Thoracic aorta (tissue), 2 donors: ENCODE measurements at places on chromosomes 2 and 18.

DNA sequence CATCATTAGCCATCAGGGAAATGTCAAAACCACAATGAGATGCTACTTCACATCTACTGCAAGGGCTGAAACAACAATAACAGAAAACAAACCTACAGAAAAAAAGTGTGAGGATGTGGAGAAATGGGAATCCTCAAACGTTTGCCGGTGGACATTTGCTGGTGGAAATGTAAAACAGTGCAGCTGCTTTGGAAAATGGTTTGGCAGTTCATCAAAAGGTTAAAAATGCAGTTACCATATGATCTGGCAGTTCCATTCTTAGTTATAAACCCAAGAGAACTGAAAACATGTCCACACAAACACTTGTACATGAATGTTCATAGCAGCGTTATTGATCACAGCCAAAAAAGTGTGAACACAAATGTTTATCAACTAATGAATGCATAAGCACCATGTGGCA is 44.2 kb downstream of the PROC start:
- H3K27me3 ChIP-seq, result no peaks in the 10 kb centered on the region
- no peak for DNase-seq

DNA sequence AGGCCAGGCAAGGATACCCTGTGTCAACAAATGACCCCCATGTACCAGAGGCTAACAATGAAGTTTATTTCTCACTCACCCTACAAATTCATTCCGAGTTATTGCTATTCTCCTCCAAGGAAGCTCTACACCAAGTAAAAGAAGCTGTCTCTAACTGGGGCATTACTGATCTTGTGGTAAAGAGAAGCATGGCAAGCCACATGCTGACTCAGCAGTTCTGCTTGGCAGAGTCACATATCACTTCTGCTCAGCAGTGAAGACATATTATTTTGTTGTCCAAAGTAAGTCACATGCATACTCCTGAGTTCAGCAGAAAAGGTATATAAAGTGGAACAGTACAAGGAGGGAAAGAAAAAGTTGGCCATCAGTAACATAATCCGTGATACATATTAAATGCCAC is 315.8 kb downstream of the GULP1 start:
- DNase-seq, result no peak
- H3K4me3 ChIP-seq, result no peak overlapping the region
- peaks cover 8% of the 10 kb centered on the region for H3K4me1 ChIP-seq
- no peaks in the 10 kb centered on the region for H3K36me3 ChIP-seq
- no peaks in the 10 kb centered on the region for H3K27me3 ChIP-seq

DNA sequence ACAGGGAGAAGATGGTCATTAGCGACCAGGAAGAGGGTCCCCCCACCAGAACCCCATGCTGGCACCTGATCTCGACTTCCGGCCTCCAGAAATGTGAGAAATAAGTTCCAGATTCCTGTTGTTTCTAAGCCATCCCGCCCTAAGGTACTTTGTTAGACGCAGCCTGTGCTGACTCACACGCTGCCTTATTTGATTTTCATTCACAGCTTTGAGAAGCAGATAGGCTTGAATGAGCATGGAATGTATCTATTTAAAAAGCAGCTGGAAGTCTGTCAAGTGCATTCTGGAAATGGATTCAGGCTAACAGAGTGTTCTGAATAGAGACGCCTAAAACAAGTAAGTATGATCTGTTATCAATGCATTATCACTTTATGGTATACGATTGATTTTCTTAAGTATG is 8.3 kb upstream of the IL1R2 start:
- H3K27ac ChIP-seq, result no peak overlapping the region
- no peak overlapping the region for H3K4me3 ChIP-seq
- DNase-seq, result no peak
- peaks cover 15% of the 10 kb centered on the region for H3K4me1 ChIP-seq
- H3K36me3 ChIP-seq, result no peaks in the 10 kb centered on the region

GRCh38 chr2:26080356-26080755 is 46.5 kb downstream of the RAB10 start:
- H3K27ac ChIP-seq, result no peak overlapping the region
- H3K4me1 ChIP-seq, result no peaks in the 10 kb centered on the region
- no peak for DNase-seq
- no peak overlapping the region for H3K4me3 ChIP-seq

GRCh38 chr2:15142069-15142689 is 419.0 kb downstream of the NBAS start:
- H3K27ac ChIP-seq, result no peak overlapping the region
- no peaks in the 10 kb centered on the region for H3K27me3 ChIP-seq
- H3K4me1 ChIP-seq, result no peaks in the 10 kb centered on the region
- H3K36me3 ChIP-seq, result no peaks in the 10 kb centered on the region
